BJ (cell line): ENCODE measurements at places on chromosomes 11 and 22.

DNA sequence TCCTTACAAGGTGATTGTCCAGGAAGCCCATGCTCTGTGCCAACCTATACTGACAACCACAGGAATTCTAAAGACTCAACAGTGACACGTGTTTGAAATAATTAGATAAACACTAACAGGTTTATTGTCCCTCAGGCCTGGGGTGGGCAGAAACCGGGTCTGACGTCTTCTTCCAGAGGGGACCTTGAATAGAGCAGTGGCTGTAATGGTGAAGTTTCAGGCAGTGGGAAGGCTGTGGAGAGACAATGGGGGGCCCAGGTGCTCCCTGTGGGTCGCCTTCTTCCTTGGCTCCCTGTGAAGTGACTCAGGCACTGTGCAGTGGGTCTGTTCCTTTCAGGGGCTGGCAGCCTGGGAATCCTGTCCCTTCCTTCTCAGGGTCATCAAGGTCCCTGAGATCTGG lies 54.6 kb downstream of the OTOG start:
- no peak for DNase-seq

DNA sequence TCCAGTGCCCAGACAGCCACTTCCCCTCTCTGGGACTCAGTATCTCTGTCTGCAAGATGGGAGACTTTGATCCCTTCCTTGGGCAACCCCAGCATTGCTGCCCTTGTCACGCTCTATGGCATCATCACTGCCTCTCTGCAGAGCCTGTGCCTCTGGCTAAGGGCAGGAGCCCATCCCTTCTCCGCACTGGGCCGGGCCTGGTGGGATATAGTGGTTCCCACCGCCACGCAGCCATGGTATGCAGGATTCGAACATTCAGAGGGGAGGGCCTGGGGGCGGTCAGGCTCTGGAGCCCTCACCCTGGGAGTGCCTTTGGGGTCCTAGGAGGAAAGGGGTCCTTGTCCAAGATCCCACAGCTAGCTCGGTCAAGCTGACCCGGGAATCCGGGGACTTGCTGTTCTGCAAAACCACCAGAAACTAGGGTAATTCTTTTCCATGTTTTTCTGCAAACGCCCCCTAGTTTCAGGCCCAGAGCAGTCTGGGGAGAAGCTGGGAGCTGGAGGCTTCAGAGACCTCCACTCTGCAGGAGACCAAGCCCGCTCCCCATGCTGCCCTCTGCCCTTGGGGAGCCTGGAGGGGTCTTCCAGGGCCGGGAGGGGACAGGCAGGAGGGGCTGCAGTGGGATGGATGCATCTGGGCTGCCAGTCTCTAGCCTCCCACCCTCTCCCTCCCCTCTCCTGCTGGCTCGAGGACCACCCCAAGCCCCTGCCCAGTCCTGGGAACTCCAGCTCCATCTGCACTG lies 24.4 kb upstream of the CBX7 start:
- no peak for DNase-seq

DNA sequence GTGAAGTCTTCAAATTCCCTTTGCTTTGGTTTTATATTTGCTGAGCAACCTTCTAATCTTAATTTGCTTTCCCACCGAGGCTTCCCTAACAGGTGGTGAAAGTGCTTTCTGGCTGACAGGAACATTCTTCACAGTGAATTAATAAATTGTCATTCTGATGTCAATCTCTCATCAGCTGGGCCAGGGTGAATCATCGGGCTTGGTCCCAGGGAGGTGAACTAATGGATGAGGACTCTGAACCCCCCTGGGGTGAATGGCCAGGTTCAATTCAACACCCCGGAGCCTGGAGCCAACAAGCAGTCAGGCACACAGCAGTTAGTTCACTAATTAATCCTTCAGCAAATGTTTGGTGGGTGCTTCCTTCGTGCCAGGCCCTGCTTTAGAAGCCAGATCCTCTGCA lies 155.4 kb upstream of the PDGFD start:
- DNase-seq, result no peak

DNA sequence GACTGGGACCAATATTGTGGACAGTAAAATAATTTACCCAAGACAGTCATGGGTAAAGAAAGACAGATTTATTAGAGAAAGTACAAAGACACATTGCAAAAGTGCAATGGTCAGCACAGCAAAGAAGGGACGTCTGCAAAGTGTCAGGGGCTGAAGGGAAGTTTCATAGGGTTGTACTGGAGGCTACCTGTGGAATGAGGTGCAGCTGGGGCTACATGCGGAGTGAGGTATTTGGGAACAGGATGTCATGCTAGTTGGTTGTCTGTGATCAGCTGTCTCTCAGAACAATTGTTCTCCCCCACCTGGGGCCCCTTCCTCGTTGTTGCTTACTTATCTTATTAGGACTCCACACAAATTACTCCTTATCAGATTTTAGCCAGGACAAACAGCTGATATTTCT lies 11.4 kb upstream of the APOL3 start:
- no peak for DNase-seq

GRCh38 chr11:56994532-56994931 lies 5.8 kb downstream of the OR5AK2 start:
- DNase-seq, result no peak
